HCEC 1CT (cell line): ENCODE measurements at places on chromosomes 4 and X.
A peak's percentile ranks its signal among the peaks of the same experiment; 100 is the strongest.

DNA sequence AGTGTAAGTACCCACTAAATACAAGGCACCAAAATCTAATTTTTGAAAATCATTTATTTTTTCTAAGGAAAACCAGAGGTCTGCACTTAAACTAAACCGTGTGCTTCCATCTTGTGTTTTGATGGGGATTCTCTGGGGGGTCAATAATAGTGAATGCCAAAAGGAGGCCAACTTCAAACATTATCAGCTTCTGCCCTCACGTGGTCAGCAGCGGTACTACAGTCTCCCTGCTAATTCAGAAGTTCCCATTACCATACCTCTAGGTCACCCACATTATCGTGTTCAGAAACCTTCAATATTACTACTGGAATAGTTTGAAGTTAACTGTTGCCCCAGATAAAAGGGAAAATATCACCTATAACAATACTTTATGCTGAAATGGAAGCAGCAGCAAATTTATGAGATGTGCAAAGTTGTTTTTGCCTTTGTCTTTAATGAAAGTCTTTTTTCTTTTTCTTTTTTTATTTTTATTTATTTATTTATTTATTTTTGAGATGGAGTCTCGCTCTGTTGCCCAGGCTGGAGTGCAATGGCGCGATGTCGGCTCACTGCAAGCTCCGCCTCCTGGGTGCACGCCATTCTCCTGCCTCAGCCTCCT is 17.3 kb downstream of the CTPS2 start:
- DNase-seq: peak; percentile 8

DNA sequence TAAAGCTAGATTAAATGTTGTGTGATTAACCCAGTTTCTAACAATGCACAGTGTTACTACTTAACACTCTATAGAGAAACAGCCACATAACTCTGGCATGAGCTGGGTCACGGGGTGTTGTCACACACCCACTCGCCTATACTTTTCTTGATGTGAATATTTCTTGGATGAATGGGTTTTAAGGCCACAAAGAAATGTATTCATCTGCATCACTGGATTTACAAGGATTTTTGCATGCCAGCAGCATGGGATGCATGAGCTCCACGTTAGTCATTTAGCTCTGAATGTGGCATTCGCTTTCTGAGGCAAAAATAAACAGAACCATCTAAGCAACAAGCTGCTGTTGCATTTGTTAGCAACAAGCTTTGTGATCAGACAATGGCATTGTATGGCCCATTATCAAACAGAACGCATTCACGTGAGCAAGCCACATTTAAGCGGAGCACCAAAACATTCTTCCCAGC is 89.7 kb downstream of the LRP2BP start:
- DNase-seq: peak; percentile 90

GRCh38 chr4:152613841-152614721 is 65.7 kb downstream of the TMEM154 start:
- DNase-seq: no peak

GRCh38 chrX:1444561-1445500 is 7.9 kb downstream of the ASMTL start:
- no peak for DNase-seq

DNA sequence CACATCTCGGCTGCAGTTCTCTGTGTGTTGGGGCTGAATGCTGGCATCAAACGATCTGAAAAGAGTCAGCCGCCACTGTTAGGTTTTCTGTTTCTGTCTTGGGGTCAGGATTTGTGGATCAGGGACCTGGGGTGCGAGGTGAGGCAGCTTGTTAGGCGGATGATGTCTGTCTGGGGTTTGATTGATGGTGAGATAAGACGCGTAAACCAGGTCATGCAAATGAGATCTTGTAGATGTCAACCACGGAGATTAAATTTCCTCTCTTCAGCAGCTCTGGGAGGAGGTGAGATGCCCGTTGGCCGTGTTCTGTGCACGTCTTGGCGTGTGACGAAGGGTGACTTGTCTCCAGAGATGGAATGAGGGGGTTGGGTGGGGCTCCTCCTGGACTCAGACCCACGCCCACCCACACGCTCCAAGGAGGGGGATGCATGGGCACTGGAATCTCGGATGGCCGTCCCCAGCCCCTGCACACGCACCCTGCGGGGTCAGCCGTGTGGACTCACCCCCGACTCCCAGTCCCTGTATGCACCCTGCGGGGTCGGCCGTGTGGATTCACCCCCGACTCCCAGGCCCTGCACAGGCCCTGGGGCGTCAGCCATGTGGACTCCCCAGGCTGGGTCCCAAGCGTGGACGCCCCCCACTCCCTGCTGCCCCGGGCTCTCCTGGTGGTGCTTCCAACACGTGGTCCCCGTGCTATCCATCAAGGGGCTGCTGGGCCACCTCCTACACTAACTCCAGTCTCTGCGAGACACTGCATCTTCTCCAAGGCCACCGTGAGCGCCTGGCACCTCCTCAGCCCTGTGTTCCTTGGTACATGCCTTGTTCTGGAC is 16.0 kb upstream of the UVSSA start:
- no peak for DNase-seq

GRCh38 chr4:2075987-2076907 is 17.1 kb downstream of the NAT8L start:
- DNase-seq: no peak

- peak; percentile 1 for DNase-seq
Measured at GRCh38 chr4:122086338-122087065, 65.6 kb upstream of the BLTP1 start.

DNA sequence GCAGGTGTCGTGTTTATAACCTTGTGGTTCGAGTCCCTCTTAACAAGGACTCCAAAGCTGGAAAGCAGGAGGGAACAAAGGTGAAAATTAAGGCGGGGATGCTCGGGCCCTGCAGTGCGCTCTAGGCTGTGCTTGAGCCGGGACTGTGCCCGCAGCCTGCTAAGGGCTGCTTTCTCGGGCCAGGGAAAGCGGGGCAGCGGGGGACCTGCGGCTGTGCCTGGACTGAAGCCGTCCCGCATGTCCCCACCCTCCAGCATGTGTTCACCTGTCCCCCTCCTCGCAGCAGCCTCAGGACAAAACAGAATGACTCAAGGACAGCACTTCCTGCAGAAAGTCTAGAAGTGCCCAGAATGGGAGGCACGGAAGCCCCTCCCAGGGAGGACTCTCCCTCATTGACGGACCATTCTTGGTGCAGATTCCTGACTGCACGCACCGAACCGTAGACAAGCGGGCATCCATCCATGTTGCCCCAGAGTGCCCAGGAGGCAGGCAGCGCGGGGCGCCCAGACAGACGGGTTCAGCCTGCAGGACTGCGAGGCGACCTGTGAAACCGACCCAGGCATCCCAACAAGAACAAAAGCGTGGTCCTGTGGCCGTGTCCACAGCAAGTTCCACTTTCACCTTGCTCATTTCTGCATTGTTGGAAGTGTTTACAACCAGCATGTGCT is 342.9 kb downstream of the MAGEB5 start:
- DNase-seq: no peak

GRCh38 chr4:180285796-180286195 is 1957.4 kb upstream of the TENM3 start:
- no peak for DNase-seq

DNA sequence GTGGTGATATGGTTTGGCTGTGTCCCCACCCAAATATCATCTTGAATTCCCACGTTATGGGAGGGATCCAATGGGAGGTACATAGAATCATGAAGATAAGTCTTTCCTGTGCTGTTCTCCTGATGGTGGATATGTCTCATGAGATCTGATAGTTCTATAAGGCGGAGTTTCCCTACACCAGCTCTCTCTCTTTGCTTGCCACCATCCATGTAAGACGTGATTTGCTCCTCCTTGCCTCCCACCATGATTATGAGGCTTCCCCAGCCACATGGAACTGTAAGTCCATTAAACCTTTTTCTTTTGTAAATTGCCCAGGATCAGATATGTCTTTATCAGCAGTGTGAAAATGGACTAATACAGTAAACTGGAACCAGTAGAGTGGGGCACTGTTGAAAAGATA is 39.5 kb downstream of the HSD17B13 start:
- no peak for DNase-seq

DNA sequence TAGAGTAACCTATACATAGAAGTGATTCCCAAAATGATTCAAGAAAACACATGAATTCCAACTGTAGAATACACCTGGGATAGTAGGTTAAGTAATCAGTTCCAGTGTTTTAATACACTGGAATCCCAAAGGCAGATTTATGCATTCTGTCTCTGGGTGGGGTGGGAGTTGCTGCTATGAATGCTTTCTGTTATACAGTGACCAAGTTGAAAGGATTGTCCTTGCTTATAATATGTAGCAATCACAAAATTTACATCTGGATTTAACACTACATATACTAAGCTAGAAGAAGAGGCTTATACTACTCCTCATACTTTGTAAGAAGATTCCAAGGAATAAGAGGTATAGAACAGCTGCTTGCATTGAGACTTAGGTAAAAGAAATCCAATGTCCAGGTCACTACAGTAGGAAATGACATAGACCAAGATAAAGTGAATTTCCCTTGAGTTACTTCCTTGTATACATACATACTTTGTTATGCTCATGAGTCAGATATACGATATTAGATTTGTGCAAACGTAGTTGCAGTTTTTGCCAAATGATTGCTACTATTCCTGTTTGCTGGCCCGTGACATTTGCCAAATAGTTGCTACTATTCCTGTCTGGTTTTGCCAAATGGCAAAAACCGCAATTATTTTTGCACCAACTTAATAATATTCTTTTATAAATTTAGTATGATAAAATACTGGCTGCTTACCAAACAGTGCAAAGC is 210.5 kb upstream of the DIAPH2 start:
- peak; percentile 27 for DNase-seq
